SK-N-MC (cell line): ENCODE measurements at places on chromosomes 11 and 22.

- no peak for DNase-seq
These were observed 10.8 kb downstream of the GNB1L start for GRCh38 chr22:19843857-19844376.

- no peak for DNase-seq
These were observed 8.0 kb downstream of the MYO7A start for GRCh38 chr11:77136074-77136473.

GRCh38 chr11:20368438-20368837 lies 4.9 kb downstream of the HTATIP2 start:
- no peak for DNase-seq

DNA sequence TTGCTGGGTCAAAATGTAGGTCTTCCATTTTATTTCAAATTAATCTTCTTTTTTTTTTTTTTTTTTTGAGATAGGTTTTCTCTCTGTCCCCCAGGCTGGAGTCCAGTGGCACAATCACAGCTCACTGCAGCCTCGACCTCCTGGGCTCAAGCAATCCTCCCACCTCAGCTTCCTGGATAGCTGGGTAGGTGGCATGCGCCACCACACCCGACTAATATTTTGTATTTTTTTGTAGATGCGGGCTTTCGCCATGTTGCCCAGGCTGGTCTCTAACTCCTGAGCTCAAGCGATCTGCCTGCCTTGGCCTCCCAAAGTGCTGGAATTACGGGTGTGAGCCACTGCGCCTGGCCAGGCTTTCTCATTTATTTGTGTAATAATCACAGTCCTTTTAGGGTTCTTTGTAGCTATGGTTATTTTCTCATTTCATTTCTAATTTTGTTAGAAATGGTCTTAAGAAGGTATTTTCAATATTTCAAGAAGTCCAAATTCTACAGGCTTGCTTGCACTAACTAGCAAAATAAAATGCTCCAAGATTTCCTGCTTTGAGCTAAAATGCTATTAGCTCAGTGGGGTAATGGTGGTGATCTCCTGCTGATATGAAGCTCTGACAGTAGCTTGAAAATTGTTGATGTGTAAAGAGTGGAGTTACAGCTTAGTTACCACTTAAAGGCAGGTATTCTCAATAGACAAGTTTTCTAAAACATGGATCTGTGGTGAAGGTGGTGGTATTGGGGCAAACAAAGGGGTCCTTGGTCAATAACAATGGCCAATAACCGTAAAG lies 50.0 kb downstream of the RBX1 start:
- no peak for DNase-seq

- DNase-seq: no peak
These were observed at the start of gene PPARA for GRCh38 chr22:46150034-46150654. Gene PPARA, plus strand, starts transcription at chr22:46150526. Its CDS starts 47,858 bp downstream, at chr22:46198384.

GRCh38 chr11:37504921-37505320 lies 906.9 kb upstream of the RAG2 start:
- no peak for DNase-seq

DNA sequence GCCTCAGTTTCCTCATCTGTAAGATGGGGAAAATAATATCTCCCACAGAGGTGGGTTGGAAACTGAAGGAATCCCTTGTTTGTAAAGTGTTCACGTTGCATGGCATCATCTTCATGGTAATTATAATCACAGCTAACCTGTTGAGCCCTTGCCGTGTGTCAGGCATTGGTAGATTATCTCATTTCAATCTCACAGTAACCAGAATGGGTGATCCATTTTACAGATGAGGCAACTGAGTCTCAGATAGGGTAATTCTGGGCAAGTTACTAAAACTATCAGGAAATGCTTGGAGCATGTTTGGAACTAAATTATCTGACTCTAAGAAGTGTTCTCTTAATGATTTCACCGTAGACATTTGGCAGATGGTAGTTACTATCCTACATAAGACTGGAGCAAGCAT lies 109.4 kb downstream of the NAV2 start:
- DNase-seq: no peak

- no peak for DNase-seq
These were observed 486 bp downstream of the STIM1 start for GRCh38 chr11:3855808-3856491.

GRCh38 chr11:108597736-108598355 lies 4.3 kb upstream of the EXPH5 start:
- DNase-seq: no peak

GRCh38 chr11:69152733-69153421 lies 2.9 kb upstream of the SMIM38 start:
- no peak for DNase-seq

GRCh38 chr11:79466411-79466810 lies 25.6 kb upstream of the TENM4 start:
- DNase-seq: no peak

GRCh38 chr11:76640501-76640900 lies 30.0 kb downstream of the LRRC32 start:
- DNase-seq: no peak

DNA sequence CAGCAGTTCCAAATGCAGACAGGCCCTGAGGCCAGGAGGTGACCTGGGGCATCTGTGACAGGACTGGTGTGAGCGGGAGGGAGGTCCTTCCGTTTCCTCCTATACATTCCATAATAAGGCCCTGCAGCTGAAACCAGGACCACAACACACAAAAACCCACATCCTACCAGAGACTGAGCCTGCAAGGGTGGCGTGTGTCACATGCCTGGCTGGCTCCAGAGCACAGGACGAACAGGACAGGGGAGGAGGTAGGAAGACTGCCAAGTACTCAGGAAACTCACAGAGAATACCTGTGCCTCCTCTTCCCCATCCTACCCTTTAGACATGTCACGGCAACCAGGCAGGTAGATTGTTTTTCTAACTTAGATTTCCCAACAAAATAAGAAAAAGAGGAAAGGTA lies 103.9 kb downstream of the ARL14EP start:
- DNase-seq: no peak

- DNase-seq: no peak
These were observed 38.3 kb upstream of the CEP295 start for GRCh38 chr11:93623179-93623578.

GRCh38 chr11:97973352-97973857 lies 1047.3 kb upstream of the CNTN5 start:
- no peak for DNase-seq

DNA sequence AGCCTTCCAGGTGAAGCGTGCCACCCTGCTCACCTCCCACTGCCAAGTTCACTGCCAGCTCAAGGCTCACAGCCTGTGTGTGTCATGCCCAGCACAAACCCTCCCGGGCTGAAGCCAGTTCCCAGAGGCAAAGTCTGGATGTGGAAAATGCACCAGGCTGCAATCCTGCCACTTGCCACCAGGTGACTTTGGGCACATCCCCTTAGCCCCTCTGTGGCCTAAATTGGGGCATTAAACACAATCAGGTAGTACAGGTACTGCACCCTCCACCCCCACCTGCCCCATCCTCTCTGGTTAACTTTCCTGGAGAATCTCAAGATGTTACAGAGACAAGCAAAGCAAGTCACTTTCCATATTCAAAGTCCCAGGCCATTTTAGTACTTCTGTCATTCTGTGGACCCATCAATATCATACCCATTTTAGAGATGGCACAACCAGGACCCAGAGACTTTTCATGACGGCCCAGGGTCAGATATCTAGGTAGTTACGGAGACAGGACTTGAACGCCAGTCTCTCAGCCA lies 1.8 kb upstream of the RASD2 start:
- DNase-seq: no peak

- DNase-seq: no peak
These were observed 35.1 kb downstream of the MPPED1 start for GRCh38 chr22:43446916-43447315.

GRCh38 chr22:43171019-43171491 lies 15.9 kb downstream of the TTLL12 start:
- no peak for DNase-seq

GRCh38 chr11:75272391-75272790 lies 31.8 kb downstream of the TPBGL start:
- no peak for DNase-seq

- no peak for DNase-seq
These were observed 9.9 kb downstream of the SYT9 start for GRCh38 chr11:7261578-7261977.

DNA sequence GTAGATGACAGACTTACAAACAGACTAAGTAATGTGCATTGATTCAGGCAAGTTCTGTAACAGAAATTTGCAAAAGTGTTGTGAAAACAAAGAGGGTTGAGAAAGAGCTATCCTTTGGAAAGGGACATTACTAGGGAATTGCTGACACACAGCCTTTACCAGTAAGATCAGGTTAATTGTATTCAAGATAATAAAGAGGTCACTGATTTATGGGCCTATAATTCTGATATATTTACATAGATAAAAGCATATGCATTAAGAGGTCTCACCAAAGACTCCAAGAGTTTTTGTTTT lies 138.7 kb downstream of the MAML2 start:
- no peak for DNase-seq

DNA sequence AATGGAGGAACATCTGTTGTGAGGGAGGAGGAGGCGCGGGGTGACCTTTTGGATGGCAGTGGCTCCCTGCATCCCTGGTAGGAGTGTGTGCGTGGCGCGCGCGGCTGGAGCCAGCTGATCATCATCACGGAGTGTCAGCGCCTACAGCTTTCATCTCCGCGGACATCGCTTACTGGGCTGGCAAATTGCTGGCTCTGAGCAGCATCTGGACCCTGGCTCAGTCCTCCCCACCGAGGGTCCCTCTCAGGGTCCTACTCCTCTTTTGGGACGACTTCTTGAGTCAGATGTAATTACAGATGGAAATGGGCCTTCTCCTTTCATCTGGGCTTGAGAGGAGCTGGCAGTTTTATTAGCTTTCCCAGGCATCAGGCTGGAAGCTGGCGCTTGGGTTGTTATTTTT lies 85.3 kb downstream of the CACNA1I start:
- DNase-seq: no peak

DNA sequence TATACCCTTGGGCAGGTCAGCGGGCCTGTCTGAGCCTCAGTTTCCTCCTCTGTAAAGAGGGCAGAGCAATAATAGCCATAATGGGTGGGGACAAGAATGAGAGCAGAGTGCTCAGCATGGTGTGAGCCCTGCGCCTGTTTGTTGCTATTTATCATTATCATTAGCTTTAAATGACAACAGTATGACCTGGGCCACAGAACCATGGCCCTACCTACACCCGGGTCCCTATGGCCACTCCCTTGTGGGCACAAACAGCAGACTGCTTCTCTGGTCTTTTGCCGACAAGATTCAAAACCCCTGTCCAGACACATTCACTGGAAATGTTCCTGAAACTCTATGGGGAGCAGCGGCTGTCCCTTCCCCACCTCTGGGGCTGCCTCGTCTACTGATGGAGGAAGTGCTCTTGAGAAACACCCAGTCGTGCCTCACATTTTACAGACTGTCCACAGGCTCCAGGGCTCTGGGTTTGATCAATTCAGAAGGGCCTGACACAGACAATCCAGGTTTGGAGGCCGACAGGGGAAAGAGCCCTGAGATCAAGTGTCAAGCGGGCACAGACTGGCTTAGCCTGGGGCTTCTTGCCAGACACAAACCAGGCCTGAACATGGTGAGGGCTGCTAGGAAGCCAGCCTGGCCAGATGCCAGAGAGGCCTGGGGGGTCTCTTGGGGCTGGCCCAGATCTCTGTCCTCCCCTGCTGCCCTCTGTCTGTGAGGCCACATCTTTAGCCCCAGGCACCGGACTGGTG lies 112.5 kb upstream of the CD82 start:
- DNase-seq: no peak

- no peak for DNase-seq
These were observed 262.3 kb upstream of the MTNR1B start for GRCh38 chr11:92707173-92707619.

GRCh38 chr22:42799061-42799460 lies 58.0 kb downstream of the ARFGAP3 start:
- no peak for DNase-seq

GRCh38 chr22:41216984-41217383 lies 11.9 kb downstream of the L3MBTL2 start:
- no peak for DNase-seq

DNA sequence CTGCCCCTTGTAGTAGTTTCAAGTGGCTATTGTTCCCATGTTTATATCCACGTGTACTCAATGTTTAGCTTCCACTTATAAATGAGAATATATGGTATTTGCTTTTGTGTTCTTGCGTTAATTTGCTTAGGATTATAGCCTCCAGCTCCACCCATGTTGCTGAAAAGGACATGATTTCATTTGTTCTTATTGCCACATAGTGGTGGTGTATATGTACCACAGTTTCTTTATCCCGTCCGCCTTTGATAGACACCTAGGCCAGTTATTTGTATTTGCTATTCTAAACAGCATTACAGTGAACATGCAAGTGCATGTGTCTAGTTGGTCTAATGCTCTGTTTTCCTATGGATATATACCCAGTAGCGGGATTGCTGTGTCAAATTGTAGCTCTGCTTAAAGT lies 6.8 kb downstream of the OR51B2 start:
- no peak for DNase-seq

DNA sequence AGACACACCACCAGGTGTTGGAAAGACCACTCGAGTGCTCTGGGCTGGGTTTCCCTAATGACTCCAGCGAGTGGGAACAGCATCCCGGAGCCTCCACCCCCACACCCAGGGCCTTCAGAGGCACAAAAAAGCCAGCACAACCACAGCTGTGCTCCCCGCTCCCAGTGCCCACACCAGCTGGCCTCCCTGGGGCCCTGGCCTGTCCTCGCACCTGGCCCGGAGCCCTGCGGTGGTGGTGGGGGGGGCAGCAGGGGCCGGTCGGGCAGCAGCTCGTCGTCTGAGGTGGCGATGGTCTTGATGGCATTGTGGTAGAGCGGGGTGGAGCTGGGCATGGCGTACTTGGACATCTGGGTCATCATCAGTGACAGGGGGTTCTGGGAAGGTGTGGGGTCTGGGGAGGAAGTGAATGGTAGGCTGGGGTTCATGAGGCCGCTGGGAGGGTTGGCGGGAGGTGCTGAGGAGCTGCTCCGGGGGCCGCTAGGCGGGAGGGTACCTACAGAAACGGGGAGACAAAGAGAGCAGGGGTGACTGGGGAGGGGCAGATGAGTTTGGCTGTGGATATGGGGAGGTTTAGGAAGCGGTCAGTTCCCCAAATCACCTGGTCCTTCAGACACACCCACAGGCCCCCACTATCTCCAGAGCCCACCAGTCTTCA lies 16.1 kb downstream of the CXCR5 start:
- no peak for DNase-seq

GRCh38 chr11:65274735-65275682 lies 13.2 kb downstream of the POLA2 start:
- DNase-seq: no peak

DNA sequence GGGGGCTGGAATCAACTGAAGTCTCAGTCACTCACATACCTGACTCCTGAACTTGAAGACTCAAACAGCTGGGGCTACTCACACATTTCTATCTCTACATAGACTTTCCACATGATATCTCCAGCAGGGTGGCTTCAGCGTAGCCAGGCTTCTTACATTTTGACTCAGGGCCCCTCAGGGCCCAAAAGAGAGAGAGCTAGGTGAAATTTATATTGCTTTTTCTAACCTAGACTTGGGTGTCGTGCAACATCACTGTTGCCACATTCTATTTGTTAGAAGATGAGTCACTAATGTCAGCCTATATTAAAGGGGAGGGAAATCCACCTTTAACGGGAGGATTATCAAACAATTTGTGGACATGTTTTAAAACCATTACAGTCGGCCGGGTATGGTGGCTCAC lies 71.9 kb upstream of the RRM1 start:
- no peak for DNase-seq

GRCh38 chr11:67213178-67213621 lies 53.1 kb upstream of the GRK2 start:
- DNase-seq: no peak
